Endothelial cell of coronary artery (primary cell): ENCODE measurements at places on chromosomes 12 and 14. TPM values are rescaled to one million over a fixed set of nuclear protein-coding genes. Genes with fewer than 3 reads are reported as not detected.

The IKZF4 gene
- 0.38 and 0.45 TPM in 2 replicates for total RNA-seq

The LRRC10 gene
- not detected in 2 replicates for total RNA-seq

The EP400 gene
- total RNA-seq: 8.8 and 14.4 TPM in 2 replicates

The MMP19 gene
- total RNA-seq: 0.27 and 2.6 TPM in 2 replicates
